ENCODE measurements at places on chromosomes 5 and 9. TPM values are rescaled to one million over a fixed set of nuclear protein-coding genes. Genes with fewer than 3 reads are reported as not detected.

The MAMDC2 gene
- not detected for polyA plus RNA-seq

The NR2F1-AS1 gene
- not detected for polyA plus RNA-seq

GRCh38 chr9:35051069-35051967 is 21.1 kb downstream of the VCP start:
- DNase-seq: peak; percentile 63

DNA sequence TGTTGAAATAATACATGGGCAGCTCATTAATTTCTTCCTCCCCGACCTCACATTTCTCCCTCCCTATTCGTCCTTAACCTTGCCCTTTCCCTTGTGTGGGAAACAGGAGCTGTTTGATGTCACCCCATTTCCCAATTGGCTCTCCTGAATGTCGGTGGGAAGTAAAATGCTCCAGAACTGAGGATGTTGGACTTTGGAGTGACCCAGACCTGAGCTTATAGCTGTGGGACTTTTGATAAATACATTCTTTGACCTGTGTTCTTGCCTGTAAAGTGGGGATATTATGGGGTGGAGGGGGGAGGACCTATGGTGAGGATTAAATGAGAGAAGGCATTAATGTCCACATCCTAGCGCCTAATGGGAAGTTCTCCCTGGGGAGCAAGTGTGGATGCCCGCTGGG is 91.3 kb downstream of the ZNF618 start:
- no peak for DNase-seq

- DNase-seq: no peak
These were observed 91.3 kb upstream of the SLC25A48 start for GRCh38 chr5:135743181-135743580.

DNA sequence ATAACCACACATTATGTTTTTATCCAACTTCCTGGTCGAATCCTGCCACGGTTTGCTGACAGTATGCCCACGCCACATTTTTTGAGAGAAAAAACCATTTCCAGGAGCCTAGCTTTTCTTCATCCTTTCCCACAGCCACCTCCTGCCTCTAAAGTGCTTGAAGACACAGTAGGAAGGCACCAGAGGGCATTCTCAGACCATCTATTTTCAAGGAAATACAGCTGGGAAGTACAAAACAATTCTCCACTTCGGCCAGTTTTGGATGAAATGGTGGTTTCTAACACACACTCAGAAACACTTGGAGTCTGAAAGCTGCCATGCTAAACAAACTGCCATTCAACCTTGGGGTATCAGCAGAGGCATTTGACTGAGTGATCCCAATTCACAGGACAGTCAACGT is 86.3 kb upstream of the RPS23 start:
- DNase-seq: no peak

DNA sequence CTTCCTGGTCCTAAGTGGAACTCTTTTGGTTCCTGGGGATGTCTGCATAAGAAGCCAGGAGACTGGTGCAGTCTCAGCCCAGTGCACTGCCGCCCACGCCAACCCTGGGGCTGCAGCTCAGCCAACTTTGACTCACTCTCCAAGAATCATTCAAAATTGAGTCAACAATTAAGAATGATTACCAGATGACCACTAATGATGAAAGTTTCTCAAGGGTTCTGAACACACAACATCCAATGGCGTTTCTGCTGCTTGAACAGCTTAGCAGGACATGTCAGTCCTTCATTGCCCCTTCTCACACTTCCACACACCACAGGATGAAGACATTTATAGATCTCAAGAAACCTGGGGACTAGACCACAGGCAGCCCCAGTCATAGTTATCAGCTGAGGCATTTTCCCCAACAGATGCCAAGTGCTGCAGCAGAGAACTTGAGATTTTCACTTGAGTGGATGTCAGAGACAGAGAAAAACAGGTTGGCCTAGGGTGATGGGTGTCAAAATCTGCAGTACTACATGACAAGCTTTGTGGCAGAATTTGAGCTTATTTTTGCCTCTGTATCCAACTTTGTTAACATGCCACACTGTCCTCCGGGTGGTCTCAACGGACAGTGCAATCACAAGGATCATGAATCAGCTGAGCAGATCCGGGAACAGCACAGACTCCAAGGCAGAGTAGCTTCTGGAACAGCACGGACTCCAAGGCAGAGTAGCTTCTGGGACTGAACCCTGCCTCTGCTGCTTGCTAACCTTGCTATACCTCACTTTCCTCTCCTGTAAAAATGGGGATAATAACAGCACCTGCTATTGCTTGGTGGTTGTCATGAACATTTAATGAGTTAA is 356.1 kb downstream of the SPOCK1 start:
- DNase-seq: no peak

Measured in B cell (primary cell).